Endothelial cell (in vitro differentiated cells): ENCODE measurements at places on chromosomes 7 and 10.

DNA sequence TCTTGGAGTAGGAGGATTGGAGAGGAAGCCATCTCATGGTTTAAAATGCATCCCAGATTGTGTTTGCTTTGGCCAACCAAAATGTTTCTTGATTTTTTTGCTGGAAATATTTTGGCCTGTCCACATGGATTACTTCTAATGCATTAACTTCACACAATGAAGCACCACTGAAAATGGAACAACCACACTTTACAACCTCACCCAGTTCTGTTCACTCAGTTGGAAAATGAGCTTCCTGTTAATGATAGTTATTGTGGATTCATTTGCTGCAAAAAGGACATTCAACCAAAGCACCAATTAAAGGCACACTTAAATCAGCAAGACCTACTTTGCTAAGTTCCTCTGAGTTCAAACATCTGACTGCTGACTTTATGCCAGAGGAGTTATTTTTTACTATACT is 11.3 kb upstream of the A1CF start:
- no peaks in the 10 kb centered on the region for H3K36me3 ChIP-seq
- DNase-seq = no peak
- H3K4me3 ChIP-seq = no peak overlapping the region
- no peaks in the 10 kb centered on the region for H3K4me1 ChIP-seq

DNA sequence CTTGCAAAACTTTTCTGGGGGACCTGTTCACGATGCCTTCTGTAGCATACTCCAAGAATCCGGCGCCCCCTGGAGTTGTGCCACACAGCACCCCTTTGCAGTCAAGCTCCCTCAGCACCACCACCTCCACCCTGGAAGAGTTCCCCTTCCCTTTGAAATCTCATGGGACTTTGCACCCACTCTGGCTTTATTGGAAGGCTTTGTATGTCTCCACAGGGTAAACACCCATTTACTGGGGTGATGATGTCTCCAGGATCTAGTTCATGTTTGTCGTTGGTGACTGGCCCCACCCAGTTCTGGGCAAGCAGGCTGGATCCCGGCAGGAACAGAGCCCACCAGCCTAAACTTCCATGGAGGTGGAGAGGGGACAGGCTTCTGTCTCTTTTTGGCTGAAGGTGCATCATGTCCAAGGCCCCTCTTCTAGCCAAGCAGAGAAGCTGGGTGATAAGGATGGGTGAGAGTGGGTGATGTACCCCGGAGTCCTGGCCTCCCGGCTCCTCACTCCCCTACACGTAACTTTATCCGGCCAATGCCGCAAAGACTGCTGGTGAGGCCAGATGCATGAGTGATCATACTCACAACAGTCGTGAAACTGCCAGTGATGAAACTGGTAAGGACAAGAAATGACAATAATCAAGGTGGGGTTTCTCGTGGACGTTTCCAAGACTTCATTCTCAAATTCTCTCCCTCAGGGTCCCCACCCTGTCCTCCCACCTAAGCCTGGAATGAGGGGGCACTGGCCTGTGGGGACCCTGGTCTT is 695 bp upstream of the CLDN4 start:
- H3K4me3 ChIP-seq = no peak overlapping the region
- H3K27ac ChIP-seq = no peak overlapping the region
- H3K27me3 ChIP-seq = peaks cover 14% of the 10 kb centered on the region
- H3K36me3 ChIP-seq = no peaks in the 10 kb centered on the region

- H3K4me3 ChIP-seq = no peak overlapping the region
- H3K4me1 ChIP-seq = peaks cover 14% of the 10 kb centered on the region
- H3K36me3 ChIP-seq = no peaks in the 10 kb centered on the region
- H3K27me3 ChIP-seq = peaks cover 11% of the 10 kb centered on the region
Observed at GRCh38 chr10:71968553-71969474, 4.6 kb downstream of the CHST3 start.

GRCh38 chr7:45000093-45001032 is at the start of gene CCM2:
Gene CCM2 (plus strand): TSS chr7:45000201. CDS start chr7:45000334, 133 bp downstream.
- H3K27me3 ChIP-seq = peaks cover 10% of the 10 kb centered on the region
- DNase-seq = peak; percentile 69
- H3K4me3 ChIP-seq = peak within 1 kb of the TSS; percentile 93
- H3K36me3 ChIP-seq = peaks cover 4% of the 10 kb centered on the region
- H3K4me1 ChIP-seq = peaks cover 27% of the 10 kb centered on the region

DNA sequence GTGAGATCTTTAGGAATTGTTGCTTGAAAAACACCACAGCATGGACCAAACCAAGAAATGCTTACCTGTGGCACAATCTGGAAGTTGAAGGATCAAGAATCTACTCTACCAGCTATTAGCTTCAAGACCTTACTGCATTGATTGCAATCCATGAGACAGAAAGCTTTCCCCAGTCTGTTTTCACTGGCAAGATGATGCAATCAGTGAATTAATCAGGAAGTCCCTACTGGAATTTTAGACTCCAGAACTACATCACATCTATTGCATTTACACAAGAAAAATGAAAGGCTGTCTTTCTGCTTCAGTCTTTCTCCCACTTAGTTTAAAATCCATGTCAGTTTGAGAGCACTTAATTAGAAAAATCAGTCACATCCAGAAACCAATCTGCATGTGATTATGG is 191.7 kb downstream of the TFEC start:
- H3K4me1 ChIP-seq = no peaks in the 10 kb centered on the region
- H3K36me3 ChIP-seq = no peaks in the 10 kb centered on the region
- H3K27ac ChIP-seq = no peak overlapping the region
- DNase-seq = no peak

- peaks cover 11% of the 10 kb centered on the region for H3K27me3 ChIP-seq
- no peak overlapping the region for H3K27ac ChIP-seq
- DNase-seq = no peak
- H3K4me1 ChIP-seq = peaks cover 6% of the 10 kb centered on the region
Observed at GRCh38 chr7:149468208-149468607, 7.3 kb upstream of the ZNF777 start.

DNA sequence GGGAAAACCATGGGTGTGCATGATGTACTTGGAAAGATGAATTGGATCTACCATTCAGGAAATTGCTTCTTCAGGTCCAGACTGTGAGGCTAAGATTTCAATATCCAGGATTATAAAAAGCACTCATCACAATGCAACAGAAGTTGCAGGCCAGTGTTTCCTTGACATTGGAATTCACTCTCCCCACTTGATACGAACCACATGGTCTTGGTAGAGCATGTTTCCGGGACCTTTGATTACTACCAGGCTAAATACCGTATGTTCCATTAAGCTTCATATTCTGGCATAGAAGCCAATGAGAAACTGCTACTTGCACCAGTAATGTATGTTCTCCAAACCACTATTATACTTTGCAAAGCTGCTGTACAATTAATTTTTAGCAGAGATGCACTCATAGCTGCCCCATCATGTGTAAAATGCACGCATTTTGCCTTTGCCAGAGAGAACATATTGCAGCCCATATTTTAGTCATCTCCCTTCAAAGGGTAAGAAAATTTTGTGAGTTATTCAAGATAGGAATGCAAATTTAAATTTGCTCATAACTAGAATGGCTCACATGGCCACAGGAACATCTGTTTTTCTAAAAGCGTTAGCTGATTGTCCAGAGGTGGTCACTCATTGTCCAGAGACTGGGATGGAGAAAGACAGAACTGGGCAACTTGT is 8.1 kb downstream of the FRMD4A start:
- no peak overlapping the region for H3K27ac ChIP-seq
- no peak for DNase-seq
- no peaks in the 10 kb centered on the region for H3K27me3 ChIP-seq
- peaks cover 5% of the 10 kb centered on the region for H3K4me1 ChIP-seq
- no peak overlapping the region for H3K4me3 ChIP-seq
- no peaks in the 10 kb centered on the region for H3K36me3 ChIP-seq

DNA sequence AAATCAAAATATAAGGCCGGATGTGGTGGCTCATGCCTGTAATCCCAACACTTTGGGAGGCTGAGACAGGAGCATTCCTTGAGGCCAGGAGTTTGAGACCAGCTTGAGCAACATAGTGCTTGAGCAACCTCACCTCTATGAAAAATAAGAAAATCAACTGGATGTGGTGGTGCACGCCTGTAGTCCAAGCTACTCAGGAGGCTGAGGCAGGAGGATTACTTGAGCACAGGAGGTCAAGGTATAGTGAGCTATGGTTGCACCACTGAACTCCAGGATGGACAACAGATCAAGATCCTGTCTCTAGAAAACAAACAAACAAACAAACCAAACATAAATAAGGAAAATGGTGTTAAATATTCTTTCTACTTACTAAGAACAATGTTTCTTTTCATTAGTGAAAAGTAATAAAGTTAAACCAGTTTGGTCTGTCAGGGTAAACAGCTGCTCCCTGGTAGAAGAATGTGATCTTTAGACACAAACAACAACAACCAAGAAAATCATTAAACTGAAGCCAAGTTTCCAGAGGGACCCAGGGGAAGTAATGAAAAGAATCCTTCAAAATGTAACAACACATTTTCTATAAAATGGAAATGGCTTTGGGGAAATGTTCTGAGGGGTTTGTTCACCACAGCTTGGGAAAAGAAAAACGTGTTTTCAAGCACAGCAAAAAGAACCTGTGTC is 17.5 kb upstream of the BAG3 start:
- no peak overlapping the region for H3K4me3 ChIP-seq
- no peaks in the 10 kb centered on the region for H3K36me3 ChIP-seq
- DNase-seq = no peak
- H3K27ac ChIP-seq = no peak overlapping the region

DNA sequence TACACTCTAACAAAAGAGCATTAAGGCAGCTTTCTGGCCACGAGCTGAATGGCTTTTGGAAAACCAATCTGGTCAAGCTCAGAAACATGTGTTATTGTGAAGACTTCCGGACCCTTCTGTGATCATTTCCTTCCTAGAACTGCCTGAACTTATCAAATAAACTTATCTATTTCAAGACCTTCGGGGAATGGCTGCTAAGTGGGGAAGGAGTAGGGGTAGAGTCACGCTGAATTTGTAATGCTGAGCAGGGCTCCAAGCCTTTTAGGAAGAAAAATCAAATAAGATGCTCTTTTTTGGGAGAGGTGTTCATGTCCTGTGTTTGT is 56.6 kb downstream of the PAPSS2 start:
- no peak overlapping the region for H3K27ac ChIP-seq
- H3K4me1 ChIP-seq = peaks cover 30% of the 10 kb centered on the region
- H3K4me3 ChIP-seq = no peak overlapping the region
- H3K36me3 ChIP-seq = peaks cover 9% of the 10 kb centered on the region
- no peak for DNase-seq

DNA sequence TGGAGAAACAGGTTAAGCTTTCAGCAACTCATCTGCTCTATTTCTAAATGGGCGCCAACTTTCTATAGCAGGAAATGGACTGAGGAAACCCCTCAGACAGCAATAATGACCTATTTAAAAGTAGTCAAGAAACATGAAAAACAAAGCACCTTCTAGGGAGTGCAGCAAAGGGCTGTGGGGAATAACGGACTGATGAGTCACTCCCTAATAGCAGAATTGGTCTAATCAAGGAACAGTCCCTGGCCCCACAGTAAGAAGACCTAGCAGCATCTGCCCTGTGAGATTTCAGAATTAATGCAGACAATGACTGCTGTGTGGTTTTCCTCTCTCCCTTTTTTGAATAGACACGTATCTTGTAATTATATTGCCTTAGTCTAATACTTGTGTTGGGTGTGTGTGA is 602.9 kb downstream of the IPMK start:
- peaks cover 7% of the 10 kb centered on the region for H3K4me1 ChIP-seq
- no peaks in the 10 kb centered on the region for H3K36me3 ChIP-seq
- no peak for DNase-seq
- peak overlapping the region; percentile 68 for H3K27ac ChIP-seq
- H3K4me3 ChIP-seq = no peak overlapping the region
- no peaks in the 10 kb centered on the region for H3K27me3 ChIP-seq

DNA sequence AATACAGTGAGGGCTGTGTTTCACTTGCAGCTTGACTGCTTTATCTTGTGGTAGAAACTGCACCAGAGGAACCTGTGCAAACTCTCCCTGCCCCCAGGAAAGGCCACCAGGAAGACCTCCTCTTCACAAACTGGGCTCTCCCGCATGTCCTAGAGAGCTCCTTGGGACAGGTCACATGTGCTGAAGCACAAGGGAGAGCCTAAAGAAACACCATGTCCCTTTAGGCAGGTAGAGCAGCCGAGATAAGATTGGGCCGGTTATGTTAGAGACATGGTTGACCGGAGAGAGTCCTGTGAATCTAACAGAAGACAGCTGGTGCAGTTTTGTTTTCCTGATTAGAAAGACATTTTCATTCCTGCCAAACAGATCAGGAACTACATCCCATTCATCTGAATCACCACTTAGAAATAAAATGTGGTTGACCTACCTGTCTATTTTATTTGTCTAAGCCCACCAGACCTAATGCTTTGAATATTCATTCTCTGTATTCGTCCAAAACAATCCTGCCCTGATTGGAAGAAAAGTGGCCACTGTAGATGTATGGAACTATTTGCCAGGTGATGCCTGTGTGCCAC is 224.1 kb downstream of the GLI3 start:
- no peak for DNase-seq
- H3K36me3 ChIP-seq = peaks cover 21% of the 10 kb centered on the region
- H3K4me3 ChIP-seq = no peak overlapping the region
- H3K27ac ChIP-seq = no peak overlapping the region
- H3K4me1 ChIP-seq = no peaks in the 10 kb centered on the region

DNA sequence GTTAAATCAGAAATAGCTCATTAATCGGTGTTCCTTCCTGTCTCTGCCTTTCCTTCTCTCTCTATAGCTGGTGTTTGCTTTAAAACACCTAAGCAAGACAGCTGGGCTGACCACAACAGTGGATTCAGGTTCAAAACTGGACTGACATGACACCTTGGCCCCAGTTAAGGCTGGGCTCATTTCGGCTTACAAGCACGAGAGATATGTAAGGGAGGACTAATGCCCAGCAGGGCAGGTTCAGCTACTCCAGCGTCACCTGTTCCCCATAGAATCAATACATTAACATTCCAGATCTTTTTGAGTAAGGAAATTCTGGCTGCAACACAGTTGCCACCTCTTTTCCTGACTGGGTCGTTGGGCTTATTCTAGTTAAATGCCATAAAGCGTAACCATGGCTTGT is 323.0 kb upstream of the AOAH start:
- peaks cover 8% of the 10 kb centered on the region for H3K27me3 ChIP-seq
- no peak for DNase-seq
- no peak overlapping the region for H3K4me3 ChIP-seq

DNA sequence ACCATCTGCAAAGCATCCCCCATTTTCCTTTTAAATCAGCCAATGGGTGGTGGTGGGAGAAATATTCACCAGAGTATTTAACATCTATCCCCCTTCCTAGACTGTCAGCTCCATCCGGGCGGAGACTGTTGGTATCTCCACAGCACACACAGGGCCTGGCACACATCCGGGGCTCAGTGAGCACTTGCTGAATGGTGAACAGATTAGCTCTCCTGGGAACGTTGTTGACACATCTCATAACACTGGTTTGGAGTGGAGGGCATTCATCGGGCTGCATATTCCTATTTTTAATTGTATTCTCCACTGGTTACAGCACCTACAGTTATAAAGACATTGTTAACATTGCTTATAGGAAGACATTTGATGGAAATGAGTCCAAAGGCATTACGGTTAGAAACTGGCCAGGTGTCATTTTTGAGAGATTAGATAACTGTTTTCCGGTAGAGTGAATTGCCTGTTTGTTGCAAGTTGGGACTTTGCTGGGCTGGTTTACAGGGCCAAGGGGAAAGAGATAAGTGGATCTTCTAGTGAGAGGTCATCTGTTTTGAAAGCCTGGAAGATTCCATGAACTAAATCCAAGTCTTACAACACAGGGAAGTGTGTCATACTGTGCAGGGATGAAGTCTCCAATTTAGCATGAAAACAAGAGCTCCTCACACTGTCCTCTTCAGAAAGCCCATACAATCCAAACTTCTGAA is 101.8 kb downstream of the EGFR start:
- H3K27me3 ChIP-seq = peaks cover 1% of the 10 kb centered on the region
- H3K4me1 ChIP-seq = no peaks in the 10 kb centered on the region
- no peak overlapping the region for H3K27ac ChIP-seq
- no peaks in the 10 kb centered on the region for H3K36me3 ChIP-seq
- H3K4me3 ChIP-seq = no peak overlapping the region
